Muscle of back (tissue), 13 donors: ENCODE measurements at places on chromosomes 16 and 17.

DNA sequence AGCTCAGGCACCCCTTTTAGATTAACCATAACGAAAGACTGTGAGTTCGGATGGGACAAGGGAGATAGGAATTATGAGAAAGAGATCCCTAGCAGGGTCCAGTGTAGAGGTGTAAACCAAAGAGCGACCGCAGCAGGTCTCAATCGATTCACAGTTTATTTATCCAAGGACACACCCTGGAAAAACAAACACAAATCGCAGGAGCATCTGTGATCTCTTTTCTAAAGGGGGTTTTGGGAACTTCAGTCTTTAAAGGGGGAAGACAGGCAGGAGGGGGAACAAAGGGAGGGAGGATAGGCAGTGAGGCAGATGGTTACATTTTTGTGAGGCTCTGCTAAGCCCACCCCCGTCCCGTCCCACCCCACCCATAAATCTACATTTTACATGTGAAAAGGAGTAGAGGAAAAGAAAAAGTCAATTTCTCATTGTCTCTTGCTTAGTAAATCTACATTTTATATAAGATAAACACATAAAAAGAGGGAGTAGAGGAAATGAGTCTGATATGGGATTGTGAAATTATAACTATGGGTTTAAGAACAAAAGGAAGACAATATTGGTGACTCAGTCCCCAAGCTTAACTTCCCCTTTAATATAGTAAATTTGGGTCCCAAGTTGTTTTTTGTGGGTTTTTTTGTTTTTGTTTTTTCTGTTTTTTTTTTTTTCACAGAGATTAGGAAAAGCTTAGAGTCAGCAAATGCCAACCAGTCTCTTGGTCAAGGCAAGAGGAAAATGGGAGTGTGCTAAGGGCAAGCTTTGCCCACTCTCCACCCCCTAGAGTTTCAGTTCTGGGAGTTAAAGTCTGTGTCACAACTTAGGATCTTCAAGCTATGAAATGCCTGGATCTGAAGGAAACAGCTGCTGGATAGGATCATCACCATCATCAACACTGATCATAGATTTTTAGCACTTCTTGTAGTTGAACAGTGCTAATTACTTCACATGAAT, 160.9 kb upstream of the CDH5 start:
- no peak for DNase-seq

DNA sequence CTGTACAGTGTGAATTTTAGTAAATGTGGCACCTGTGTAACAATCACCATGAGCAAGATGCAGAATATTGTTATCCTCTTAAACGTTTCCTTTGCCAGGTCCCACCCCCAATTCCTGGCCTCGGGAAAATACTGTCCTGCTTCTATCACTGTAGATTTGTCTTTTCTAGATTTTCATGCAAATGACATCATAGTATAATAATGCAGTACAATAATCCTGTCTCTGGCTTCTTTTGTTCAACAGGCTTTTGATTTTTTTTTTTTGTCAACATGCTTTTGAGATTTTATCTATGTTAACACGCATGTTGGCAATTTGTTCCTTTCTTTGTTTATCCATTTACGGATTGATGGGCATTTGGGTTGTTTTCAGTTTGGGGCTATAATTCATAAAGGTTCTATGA, 20.4 kb upstream of the HEATR3 start:
- DNase-seq: no peak

DNA sequence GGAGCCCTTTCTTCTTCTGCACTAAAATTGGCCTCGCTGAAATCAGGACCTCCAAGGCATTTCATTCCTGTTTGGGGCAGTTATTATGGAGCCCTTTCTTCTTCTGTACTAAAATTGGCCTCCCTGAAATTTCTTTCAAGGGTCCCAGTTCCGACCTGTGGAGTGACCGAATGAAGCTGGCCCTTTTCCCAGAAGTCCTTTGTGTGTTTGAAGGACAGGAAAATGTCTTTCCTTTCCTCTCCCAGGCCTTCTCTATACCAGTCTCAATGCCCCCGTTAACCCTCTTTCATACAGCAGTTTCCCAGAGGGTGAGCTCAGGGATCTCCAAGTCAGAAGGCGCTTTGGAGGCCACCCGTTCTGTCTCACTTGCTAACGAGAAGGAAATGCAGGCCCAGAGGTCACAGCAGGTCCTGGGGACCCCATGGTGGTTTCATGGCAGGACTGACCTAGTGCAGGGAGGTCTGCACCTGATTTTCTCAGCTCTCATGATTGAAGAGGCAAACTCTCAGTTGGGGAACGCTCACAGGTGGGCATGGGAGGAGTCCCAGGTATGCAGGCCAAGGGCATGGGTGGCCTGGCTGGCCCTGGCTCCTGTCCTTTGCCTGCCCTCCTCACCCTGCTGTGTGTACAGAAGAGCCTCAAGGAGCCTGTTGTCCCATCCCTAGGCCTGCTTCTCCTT, 37.1 kb upstream of the DOC2B start:
- DNase-seq: no peak

DNA sequence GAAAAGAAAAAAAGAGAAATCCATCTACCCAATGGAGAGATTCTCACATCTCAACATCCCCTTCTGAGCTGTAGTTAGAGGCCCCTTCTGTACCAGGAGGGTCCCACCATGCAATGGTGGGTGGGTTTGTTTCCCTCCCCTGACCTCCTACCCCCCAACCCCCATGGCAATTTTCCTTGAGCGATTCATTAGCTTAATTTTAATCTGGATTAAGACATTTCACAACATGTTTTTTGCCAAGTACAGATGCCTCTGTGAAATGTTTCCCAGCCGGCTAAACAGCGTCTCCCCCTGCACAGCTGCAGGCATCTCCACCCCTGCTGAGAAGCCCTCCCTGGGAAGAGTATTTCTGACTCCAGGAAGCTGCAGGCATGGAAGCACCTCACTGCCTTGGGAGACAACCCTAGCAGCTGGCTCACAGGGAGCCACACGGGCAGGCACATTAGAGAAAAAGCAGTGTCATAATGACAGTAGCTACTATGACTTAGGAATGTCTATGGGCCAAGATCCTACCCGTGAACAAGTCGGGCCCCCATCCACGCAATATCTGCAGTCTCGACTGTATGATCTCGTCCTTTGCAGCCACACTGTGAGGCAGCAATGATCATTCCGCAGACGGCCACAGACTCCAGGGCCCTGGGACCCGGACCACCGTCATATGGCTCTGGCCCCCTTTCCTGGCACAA, 117.3 kb downstream of the ADCY9 start:
- peak; percentile 55 for DNase-seq

GRCh38 chr17:65413390-65413789, 148.1 kb downstream of the AXIN2 start:
- no peak for DNase-seq

DNA sequence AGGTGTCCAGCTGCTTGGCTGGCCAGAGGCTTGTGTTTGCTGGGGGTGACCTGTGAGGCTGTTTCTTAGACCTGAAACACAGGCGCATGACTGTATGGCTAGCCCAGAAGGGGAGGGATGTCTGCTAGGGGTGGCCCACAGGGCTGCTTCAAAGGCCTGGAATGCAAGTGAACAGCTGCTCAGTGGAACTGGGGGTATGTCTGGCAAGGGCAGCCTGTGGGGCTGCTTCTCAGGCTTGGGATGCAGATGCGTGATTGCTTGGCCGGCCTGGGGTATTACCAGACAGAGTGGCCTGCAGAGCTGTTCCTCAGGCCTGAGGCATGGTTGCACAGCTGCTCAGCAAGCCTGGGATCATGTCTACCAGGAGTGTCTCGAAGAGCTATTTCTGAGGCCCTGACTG, 20.5 kb downstream of the TANC2 start:
- peak; percentile 35 for DNase-seq

DNA sequence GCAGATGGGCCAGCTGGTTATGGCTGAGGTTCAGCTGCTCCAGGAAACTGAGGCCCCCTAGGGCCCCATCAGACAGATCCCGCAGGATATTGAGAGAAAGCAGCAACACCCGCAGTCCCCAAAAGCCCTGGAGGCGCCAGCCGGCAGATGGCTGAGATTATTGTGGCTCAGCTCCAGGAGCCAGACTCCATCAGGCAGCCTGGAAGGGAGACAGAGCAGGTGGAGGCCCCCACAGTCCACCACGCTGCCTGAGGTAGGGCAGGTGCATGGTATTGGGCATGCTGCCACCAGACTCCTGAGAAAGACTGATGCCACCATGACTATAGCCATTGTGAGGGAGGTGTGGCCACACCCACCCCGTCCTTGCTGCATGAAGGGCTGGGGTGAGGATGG, 9.5 kb upstream of the TMEM101 start:
- DNase-seq: no peak
